Activated T-cell treated with anti-CD3 and anti-CD28 coated beads, Interleukin-2, amount 50 U/mL, for 72 hours (primary cell): ENCODE measurements at places on chromosomes 4 and X.

DNA sequence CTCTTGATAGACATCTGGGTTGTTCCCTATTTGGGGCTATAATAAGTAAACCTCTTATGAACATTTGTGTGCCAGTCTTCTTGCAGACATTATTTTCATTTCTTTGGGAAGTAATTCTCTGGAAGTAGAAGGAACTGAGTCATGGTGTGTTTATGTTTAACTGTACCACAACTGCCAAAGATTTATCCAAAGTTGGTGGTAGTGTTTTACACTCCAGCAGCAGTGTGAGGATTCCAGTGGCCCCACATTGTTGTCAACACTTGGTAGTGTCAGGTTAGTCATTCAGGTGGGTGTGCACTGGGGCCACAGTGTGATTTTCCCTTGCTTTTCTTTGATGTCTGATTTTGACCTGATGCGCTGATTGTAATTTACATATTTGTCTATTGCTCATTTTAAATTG lies 5.0 kb upstream of the UVSSA start:
- DNase-seq, result no peak

- no peak for DNase-seq
These were observed 151.1 kb downstream of the PDE5A start for GRCh38 chr4:119477412-119478053.

- DNase-seq, result no peak
These were observed 15.5 kb upstream of the HSD17B10 start for GRCh38 chrX:53449632-53450031.

- no peak for DNase-seq
These were observed 3.0 kb downstream of the BMP15 start for GRCh38 chrX:50913520-50913919.

DNA sequence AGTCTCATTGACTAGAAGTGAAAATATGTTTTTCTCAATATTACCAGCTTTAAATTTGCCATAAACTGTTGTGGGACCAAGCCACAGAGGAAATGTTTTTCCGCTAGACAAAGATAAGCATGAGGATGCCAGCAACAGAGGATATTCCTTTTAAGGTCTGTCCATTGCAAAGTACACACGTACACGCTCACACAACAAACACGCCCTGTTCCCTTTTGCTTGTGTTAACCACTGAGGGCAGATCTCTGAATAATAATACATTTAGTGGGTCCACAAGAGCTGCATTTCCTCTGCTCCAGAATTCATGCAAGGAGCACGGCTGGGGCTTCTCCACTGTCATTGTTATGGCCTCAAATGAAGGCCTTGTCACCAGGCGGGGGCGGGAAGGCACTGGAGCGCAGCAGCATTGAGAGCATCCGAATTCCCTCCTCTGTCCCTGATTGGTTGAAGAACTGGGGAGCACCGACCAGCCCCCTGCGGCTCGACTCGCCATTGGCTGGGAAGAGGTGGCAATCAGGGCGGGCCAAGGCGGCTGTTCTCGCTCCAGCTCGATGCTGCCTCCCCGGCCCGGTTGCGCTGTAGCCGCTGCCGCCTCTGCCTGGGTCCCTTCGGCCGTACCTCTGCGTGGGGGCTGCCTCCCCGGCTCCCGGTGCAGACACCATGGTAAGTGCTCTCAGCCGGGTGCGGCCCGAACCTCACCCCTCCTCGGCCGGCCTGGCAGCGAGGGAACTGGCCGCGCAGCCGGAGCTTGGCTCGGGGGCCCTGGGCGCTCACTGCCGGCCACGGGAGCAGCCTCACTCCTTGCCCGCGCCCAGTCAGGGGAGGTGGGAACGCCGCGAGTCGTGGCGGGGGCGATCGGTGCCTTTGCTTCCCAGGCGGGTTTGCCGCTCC lies at the start of gene GUCY1B1:
Gene GUCY1B1, plus strand, starts transcription at position 541 of the 891 bp plus-strand sequence. Its CDS starts 120 bp downstream, at position 661.
- peak; percentile 86 for DNase-seq

- peak; percentile 56 for DNase-seq
These were observed 17.8 kb downstream of the WDR1 start for GRCh38 chr4:10098780-10099160.

- no peak for DNase-seq
These were observed 78.2 kb downstream of the FAM47A start for GRCh38 chrX:34053931-34054330.

- no peak for DNase-seq
These were observed 52.8 kb upstream of the TAB3 start for GRCh38 chrX:30941898-30942297.

DNA sequence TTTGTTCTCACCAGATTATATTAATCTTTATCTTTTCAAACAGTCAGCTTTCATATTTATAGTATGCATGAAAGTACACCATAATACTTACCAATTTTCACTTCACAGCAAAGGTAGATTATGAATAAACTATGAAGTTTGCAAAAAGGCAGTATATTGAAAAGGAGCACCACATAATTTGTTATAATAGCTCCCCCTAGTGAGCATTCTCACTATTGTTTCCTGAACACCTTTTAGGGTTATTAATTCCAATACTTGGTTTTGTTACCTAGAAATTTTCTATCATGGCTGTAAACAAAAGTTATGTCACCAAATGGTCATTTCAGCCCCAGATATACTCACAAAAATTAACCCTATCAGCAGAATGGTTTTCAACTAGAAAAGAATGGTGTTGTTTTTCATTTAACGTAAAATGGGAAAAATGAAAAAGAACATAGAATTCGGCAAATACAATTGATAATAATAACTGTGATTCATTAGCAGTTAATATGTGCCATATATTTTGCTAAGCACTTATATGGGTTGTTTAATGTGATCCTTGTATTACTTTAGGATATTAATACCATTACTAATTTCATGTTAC lies 30.2 kb upstream of the NKX6-1 start:
- DNase-seq, result no peak

GRCh38 chr4:55921093-55921492 lies 27.7 kb upstream of the CEP135 start:
- DNase-seq, result no peak

- DNase-seq, result no peak
These were observed 326.8 kb downstream of the RAPGEF2 start for GRCh38 chr4:159429693-159430035.

GRCh38 chrX:70301716-70302115 lies 11.8 kb downstream of the KIF4A start:
- DNase-seq, result no peak

GRCh38 chr4:123206016-123206415 lies 190.6 kb upstream of the SPRY1 start:
- no peak for DNase-seq

DNA sequence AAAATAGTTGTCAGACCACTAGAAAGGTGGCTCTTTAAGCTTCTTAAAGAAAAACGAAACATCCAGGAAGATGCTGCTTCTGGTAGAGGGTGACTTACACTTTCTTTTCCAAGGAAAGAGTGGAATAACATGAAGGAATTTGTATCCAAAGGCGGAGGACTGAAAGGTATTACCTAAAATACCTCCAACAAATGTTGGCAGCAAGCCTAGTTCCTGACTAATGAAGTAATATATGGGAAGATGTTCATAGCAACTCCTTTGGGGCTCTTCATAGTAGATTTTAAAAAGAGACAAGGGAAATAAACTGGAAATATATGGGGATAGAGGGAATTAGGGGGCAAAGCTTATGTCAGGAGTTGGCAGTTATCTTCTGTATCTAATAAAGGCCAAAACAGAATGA lies 116.2 kb downstream of the AASDH start:
- DNase-seq, result no peak

DNA sequence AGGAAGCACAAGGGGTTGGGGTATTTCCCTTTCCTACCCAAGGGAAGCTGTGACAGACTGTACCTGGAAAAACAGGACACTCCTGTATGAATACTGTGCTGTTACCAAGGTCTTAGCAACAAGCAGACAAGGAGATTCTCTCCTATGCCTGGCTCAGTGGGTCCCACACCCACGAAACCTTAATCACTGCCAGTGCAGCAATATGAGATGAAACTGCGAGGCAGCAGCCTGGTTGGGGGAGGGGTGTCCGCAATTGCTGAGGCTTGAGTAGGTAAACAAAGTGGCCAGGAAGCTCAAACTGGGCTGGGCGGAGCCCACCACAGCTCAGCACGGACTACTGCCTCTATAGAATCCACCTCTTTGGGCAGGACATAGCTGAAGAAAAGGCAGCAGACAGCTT lies 197.7 kb downstream of the INPP4B start:
- DNase-seq, result no peak

GRCh38 chrX:136256026-136256425 lies 4.8 kb upstream of the MAP7D3 start:
- DNase-seq, result no peak

DNA sequence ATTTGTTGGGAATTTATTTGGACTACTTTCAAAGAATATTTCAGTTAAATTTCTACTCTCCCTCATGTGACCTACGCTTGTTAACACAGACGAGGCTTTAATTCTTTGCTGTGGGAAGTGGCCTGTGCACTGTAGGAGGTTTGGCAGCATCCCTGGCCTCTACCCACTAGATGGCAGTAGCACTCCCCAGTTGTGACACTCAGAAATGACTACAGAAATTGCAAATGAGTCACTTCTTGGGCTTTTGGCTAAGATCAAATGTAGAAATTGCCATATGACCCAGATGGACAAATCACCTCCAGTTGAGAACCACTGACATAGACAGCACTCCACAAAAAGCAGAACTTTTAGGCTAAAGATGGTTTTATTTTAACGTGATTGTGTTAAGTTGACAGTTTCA lies 22.1 kb downstream of the PIR start:
- DNase-seq, result peak; percentile 56

DNA sequence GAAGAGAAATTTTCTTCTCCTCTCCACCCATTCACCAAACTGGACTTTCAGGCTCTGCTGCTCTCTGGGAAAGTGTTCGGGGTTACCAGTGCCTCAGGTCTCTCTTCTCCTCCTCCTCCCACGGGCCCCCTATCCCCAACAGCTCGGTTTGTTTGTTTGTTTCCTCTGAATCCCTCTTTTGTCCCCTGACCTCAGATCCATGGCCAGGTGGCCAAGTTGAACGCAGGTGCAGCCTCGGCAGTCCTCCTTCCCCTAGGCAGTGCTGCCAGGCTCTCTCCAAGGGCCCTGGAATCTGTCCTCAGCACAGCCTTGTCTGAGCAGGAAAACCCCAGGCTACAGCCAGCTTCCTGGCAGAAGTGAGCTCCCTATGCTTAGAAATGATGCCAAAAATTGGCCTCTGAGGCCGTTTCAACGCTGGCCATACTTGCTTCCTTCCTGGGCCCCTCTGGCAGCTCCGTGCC lies 60.0 kb downstream of the FHDC1 start:
- no peak for DNase-seq

DNA sequence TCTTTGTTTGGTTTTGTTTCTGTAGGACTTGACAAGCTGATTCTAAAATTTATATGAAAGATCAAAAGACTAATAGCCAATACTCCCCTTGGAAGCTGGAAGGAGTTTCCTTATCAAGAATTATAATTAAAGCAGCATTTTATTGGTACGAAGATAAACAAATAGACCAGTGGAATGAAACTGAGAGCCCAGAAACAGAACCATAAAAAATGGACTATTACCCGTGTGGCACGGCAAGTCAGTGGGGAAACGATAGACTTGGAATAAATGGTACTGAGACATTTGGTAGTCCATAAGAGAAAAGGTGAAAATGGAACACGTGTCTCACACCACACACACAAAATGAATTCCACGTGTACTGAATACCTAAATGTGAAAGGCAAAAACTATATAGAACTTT lies 42.4 kb upstream of the CEP135 start:
- no peak for DNase-seq

DNA sequence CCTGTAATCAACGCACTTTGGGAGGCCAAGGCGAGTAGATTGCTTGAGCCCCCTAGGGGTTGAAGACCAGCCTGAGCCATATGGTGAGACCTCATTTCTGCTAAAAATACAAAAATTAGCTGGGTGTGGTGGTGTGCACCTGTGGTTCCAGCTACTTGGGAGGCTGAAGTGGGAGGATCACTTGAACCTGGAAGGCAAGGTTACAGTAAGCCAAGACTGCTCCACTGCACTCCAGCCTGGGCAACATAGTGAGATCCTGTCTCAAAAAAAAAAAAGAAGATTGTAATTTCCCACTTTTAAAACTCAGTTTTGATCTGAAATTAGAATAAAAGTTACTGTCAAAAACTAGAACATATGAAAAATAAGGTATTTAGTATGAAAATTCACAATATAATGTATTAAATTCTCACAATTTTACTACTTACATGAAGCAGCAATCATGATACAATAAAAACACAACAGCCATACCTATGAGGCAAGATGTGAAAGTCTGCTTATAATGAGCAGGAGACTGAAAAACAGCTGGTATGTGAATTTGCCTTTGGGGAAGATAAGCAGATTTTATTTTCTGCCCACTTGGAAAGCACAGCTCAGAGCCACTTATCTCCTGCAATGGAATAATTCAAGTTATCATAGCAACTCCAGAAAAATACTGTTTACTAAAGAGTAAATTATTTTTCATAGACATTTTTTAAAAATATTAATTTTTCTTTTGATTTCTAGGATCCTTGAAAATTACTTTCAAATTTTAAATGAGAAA lies 50.6 kb downstream of the ZGRF1 start:
- DNase-seq, result no peak

GRCh38 chrX:139842326-139843185 lies 90.3 kb downstream of the ATP11C start:
- DNase-seq, result no peak

- DNase-seq, result no peak
These were observed 23.1 kb downstream of the CORIN start for GRCh38 chr4:47814618-47815295.

- DNase-seq, result no peak
These were observed 620 bp downstream of the CXCL10 start for GRCh38 chr4:76022677-76023076.

- no peak for DNase-seq
These were observed 207.4 kb downstream of the CEP135 start for GRCh38 chr4:56156141-56156540.

GRCh38 chr4:722169-722725 lies 16.6 kb downstream of the PCGF3 start:
- DNase-seq, result no peak

DNA sequence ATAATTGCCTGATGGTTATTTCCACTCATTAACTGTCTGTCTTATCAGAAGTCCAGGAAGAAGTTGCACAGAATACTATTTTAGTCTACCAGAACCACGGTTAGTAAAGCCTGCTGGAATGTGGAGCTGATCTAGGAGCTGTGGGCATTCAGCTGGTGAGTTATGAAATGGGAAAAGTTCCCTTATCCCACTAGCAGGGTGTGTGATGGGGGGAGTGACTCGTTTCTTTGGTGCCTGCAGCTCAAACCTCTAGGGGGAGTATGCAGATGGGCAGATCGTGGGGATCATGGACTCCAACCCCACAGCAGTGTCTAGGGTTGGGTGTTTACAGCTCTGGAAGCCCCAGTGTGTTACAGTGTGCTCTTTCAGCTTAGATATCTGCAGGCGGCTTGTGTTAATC lies 305.7 kb upstream of the BOD1L1 start:
- no peak for DNase-seq
